ENCODE measurements at places on chromosomes 2 and 18. TPM values are rescaled to one million over a fixed set of nuclear protein-coding genes. Genes with fewer than 3 reads are reported as not detected.

Gene TSGA10
- total RNA-seq, result 4.2 TPM

Gene SERPINB12
- total RNA-seq, result not detected

Gene UNC80
- not detected for total RNA-seq

Gene SPC25
- total RNA-seq, result 22.0 TPM

Gene PRKAG3
- not detected for total RNA-seq

Gene TMEM200C
- total RNA-seq, result not detected

Gene ALK
- not detected for total RNA-seq

Gene MTA3
- 29.0 TPM for total RNA-seq

Gene TEKT4
- total RNA-seq, result not detected

Gene CPLX4
- not detected for total RNA-seq

Gene MAPK4
- total RNA-seq, result 0.28 TPM

Gene CDH2
- total RNA-seq, result 60.1 TPM

Gene CRYBA2
- total RNA-seq, result not detected

Gene GULP1
- total RNA-seq, result 43.4 TPM

Gene MFSD2B
- 0.40 TPM for total RNA-seq

Gene PROKR1
- total RNA-seq, result not detected

Gene MTCL1
- total RNA-seq, result 55.6 TPM

Gene CRACDL
- 4.2 TPM for total RNA-seq

Gene TLX2
- 0.31 TPM for total RNA-seq

Gene SCN1A
- not detected for total RNA-seq

Gene C2orf92
- 1.00 TPM for total RNA-seq

Gene ABCG8
- not detected for total RNA-seq

Gene FRZB
- total RNA-seq, result 0.08 TPM

Gene GPR17
- not detected for total RNA-seq

Gene RAD51AP2
- not detected for total RNA-seq

Gene DPP4
- total RNA-seq, result 1.1 TPM

Gene LTBP1
- 41.7 TPM for total RNA-seq
